GM10248 (cell line): ENCODE measurements at places on chromosomes 11 and 22.

DNA sequence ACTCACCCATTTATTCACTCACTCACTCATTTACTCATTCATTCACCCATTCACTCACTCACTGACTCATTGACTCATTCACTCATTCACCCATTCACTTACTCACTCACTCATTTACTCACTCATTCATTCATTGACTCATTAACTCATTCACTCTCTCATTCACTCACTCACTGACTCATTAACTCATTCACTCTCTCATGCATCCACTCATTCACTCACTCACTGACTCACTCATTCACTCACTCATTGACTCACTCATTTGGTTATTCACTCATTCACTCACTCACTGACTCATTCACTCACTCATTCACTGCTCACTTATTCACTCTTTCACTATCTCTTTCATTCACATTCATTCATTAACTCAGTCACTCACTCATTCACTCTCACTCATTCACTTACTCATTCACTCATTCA is 2.5 kb upstream of the MUC5AC start:
- no peak for DNase-seq

- no peak for DNase-seq
Measured at GRCh38 chr11:21460082-21460481, 732.8 kb upstream of the ANO5 start.

- no peak for DNase-seq
Measured at GRCh38 chr11:77418155-77418970, 55.5 kb downstream of the PAK1 start.

GRCh38 chr22:36097880-36098279 is 62.7 kb downstream of the APOL3 start:
- DNase-seq = no peak

DNA sequence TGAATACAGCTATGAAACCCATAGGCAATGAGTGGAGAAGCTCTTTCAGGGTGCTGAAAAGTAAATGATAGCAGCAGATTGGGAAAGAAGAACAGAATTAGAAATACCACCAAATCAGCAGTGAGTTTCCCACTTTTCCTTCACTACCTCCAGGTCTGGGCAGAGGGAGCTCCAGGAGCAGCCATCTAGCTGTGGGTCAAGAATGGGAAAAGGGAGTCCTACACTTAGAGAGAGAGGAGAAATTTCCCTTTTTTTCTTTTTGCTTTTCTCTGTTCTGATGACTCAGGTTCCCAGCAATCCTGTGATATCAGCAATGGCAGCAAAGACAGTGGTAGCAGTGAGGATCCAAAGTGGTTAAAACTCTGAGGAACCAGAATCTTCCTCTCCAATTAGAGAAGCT is 263.9 kb downstream of the NXPE2 start:
- DNase-seq = no peak
